ENCODE measurements at places on chromosomes 16 and 17.

DNA sequence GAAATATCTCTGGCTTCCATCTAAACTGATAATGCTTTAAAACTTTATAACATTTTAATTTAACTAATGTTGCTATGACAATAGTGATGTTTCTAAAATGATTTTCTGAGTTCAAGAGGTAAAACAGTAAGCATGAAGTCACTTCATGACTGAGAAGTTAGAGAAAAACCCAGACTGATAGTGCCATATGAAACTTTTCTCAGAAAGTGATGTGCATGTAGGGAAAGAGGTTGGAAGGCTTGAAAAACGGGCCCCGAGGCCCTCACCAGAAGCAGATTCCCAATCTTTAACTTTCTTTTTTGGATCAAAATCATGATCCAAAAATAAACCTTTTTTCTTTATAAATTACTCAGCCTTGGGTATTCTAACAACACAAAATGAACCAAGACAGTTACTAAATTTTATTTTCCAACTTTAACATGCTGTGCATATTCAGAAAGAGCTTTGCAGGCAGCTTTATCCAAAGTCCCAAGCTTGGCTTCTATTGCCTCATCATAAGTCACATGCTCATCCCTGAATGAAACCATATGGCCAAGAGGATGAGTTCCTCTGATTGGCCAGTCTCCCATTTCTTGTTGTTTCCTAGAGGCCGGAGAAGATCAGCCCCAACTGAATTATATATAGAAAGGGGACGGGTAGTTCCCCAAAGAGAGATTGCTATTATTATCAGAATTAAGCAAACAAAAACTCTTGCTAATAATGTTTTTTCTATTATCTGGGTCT lies 357.6 kb upstream of the SALL1 start:
- peak; percentile 78 for DNase-seq

DNA sequence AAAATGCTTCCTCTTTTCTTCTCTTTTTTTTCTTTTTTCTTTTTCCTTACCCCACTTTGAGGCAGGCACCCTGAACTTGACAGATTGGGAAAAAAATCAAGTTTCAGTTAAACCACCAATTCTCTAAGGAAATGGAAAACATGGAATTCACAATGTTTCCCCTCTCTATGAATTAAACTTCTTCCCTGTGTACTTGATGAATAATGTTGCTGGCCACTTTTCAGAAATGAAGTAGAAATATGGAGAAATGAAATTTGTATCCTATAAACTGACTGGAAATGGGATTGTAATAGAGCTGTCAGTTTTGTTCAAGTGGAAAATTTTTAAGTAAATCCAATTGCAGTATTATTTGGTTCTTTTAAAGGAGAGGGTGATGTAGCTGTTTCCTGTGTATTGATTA lies 129.8 kb downstream of the CLEC16A start:
- no peak for DNase-seq

GRCh38 chr17:27631897-27632725 lies 1.1 kb downstream of the LGALS9 start:
- DNase-seq, result no peak

- peak; percentile 7 for DNase-seq
Measured at GRCh38 chr17:34579979-34580684, 750 bp downstream of the TMEM132E start.

DNA sequence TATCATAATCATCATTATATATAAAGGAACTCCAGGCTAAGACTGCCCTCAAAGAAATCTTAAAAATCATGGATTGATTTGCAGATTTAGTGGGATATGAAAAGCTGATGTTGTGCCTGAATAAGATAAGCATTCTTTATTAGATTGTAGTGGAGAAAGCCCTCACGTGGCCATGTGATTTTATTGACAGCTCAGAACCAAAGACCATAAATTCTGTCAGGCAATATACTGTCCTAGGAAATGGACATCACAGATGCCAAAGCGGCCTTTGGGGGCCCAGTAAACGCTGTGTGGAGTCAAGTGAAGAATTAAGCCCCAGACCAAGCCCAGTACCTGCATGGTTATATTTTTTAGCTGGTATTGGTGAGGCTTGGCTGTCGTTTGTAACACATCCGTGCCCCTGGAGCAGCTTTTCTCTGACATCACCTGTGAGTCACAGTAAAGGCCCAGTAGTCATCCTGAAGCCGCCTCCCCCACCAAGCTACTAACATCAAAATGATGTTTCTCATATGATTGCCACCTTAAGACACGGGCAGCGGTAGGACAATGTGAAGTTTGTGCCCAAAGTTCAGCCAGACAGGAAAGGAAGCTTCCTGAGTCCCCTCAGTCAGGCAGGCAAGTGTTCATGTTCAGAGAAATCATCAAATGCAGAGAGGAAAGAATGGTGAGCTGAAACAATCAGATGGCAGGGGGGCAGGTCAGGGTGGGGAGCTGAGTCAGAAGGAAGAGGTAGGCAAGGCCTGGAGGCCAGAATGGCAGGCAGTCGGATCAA lies 209.4 kb downstream of the IRX3 start:
- DNase-seq, result peak; percentile 20

GRCh38 chr16:29146266-29146665 lies 161.4 kb downstream of the LAT start:
- DNase-seq, result no peak

DNA sequence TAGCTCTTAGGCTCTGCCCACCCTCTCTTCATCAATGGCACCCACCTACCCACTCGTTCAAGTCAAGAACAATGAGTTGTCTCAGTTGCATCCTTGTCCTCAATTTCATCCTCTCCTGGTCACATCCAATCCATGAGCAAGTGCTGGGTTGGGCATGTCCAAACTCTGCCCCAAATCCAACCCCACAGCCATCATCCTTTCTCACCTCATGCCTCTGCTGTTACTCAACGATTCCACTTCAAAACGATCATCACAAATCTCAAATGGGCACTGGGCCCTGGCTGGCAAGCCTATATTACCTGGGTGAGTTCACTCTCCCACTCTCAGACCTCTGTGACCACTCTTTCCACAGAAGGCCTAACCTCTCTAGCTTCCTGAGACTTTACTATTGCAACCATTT lies 12.0 kb upstream of the TEX2 start:
- DNase-seq, result no peak

DNA sequence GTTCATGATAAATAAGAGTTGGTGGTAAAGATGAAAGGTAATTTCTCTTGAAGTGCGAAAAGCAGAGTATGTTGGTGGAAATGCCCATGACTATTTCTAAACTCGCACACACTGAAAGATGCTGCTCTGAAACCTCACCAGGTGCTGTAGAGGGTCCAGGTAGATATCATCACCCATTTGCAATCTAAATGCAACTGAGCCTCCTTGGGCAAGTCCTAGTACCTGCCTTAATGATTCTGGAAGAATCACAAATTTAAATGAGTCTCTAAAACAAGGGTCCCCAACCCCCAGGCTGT lies 5.9 kb upstream of the MMD start:
- no peak for DNase-seq

DNA sequence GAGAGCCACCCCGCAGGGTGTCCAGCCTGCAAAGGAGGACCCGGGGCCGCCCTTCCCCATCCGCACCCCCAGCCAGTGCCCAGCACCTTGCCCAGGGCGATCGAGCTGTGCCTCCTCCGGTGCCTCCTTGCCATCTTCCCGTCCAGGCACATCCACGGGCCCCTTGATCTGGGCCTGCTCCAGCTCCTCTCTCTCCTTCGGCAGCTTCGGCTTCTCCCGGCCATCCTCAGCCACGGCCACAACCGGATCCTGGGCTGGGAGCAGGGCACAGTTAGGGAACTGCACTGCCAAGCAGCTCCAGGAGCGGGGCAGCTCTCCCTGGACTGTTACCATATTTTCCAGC lies 13.8 kb downstream of the NDUFAF8 start:
- DNase-seq, result no peak

GRCh38 chr17:64262198-64262999 lies 661 bp downstream of the TEX2 start:
- no peak for DNase-seq

GRCh38 chr17:43125967-43126910 lies 1.1 kb upstream of the BRCA1 start:
- no peak for DNase-seq

- DNase-seq, result peak; percentile 61
Measured at GRCh38 chr17:7825206-7825990, 8.6 kb upstream of the KDM6B start.

- DNase-seq, result no peak
Measured at GRCh38 chr16:19474617-19475016, 47.3 kb downstream of the GDE1 start.

DNA sequence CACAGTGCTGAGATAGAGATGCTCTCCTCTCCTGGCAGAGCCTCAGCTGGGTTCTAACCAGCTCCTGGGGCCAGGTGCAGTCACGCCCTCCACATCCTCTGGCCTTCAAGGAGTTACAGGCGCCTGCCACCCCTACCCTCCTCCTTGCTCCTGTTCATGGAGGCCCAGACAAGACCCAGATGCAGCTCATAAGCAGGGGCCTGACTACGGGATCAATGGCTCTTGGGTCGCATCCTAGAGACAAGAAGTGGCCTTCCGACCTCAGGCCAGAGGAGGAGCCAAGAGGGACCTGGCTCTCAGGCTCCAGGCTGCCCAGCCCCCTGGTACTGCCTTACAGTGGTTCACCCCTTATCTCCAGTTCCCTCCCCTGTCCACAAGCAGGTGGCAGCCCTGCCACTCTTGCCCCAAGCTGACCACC lies 23.0 kb downstream of the ARHGAP27 start:
- DNase-seq, result no peak

DNA sequence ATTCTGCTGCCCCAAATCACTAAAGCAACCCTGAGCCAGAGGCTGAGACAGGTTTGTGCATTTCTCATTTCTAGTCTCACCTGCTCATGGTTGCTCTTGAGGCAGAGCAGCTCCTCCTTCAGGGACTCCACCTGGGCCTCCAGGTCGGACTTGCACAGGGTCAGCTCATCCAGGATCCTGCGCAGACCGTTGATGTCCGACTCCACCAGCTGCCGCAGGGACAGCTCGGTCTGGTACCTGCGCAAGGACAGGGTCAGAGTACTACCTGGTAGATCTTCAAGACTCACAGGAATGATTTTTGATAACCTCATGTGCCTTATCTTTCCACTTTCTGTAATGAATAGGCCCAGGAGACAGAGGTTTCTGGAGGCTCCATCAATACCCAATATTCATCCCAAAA lies 1.1 kb downstream of the KRT31 start:
- DNase-seq, result no peak

DNA sequence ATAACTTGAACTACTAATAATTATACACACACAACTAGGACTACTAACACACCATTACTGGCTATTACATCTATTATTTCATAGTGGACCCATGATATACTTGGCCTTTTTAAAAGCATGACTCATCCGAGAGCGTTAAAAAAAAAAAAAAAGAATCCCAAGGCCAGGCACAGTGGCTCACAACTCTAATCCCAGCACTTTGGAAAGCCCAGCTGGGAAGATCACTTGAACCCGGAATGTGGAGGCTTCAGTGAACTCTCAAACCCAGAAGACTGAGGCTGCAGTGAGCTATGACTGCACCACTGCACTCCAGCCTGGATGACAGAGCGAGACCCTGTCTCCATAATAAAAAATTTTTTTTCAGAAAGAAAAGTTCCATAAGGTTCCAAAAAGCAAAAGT lies 3.1 kb downstream of the GLG1 start:
- DNase-seq, result no peak

- DNase-seq, result no peak
Measured at GRCh38 chr16:12020009-12020408, 43.5 kb downstream of the SNX29 start.

DNA sequence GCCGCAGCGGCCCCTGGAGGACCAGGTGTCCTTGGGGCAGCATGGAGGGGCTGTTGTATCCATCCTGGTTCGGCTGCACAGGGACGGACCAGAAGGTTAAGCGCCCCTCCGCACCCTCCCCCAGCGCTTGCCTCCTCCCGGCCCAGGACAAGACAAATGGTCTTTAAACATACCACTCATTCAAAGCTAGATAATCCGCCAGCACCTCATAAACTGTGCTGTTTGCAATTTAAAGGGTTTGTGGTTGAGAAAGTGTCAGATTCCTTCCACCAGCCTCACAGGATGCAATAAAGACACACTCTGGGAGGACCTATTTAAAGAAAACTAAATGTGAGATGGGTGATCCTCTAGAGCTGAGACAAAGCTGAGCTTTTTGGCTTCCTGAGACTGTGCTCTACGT lies 426.2 kb upstream of the EEF2KMT start:
- DNase-seq, result no peak

GRCh38 chr17:61397086-61397842 lies 2.4 kb upstream of the TBX2 start:
- DNase-seq, result no peak

DNA sequence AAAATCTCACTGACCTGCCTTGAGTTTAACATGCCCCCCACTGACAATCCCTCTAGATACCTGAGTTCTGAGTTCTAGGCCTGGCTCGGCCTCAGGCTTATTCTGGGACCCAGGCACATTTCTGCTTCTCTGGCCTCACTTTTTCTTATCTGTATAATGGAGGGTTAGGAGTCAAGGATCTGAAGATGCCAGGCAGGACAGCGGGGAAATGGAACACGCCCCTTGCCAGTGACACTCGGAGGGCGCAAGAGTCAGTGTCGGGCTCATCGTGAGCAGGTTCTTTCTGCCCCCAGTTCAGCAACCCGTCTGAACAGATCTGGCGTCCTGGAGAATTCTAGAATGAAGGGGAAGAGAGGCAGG lies 567 bp upstream of the MT3 start:
- DNase-seq, result no peak

DNA sequence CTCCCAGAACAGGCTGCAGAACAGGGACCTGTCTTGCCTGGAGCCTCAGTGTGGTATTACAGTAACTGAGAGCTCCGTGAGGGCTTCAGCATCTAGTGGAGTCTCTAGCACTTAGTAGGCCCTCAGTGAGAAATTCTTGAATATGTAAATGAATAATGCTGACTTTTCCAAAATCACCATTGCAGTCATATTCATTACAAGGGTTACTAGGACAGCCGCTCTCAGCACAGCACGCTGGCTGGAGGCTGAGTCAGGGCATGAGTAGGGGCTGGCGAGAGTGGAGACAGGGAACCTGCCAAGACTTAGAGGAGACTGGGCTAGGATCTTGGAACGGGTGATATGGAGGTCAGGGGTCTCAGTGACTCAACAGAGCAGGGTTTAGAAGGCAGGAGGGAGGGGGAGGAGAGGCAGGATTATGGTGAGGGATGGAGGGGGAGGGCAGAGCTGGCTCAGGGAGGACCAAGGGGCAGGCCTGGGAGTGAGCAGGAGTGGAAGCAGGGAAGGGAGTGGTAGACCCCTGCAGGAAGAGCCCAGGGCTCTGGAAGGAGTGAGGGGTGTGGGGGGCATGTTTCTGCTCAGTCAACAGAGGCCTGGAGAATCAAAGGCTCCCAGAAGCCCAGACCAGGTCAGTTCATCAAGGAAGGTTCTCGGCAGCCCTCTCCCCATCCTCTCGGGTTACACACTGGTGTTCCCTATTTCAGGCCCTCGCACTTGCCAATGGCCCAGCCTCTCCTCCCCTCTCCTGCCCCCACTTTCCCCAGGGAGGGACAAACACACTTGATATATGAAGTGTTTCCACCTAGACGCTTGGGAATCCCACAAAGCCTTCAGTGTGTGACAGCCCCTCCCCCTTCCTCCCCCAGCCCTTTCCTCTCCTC lies 42.3 kb downstream of the FZD2 start:
- DNase-seq, result peak; percentile 75

Measured in AG10803 (cell line).